ENCODE measurements at places on chromosomes 16 and 17. TPM values are rescaled to one million over a fixed set of nuclear protein-coding genes. Genes with fewer than 3 reads are reported as not detected.

The SETD1A gene
- 15.9 TPM for total RNA-seq

The CFAP52 gene
- total RNA-seq = not detected

The CDYL2 gene
- 4.8 TPM for total RNA-seq

The PRSS21 gene
- total RNA-seq = 1.1 TPM

The WFDC1 gene
- total RNA-seq = 17.4 TPM

The AOC2 gene
- total RNA-seq = 1.1 TPM

The CBX4 gene
- total RNA-seq = 10.6 TPM

The SLC16A13 gene
- total RNA-seq = 11.0 TPM

The P2RX5 gene
- total RNA-seq = 1.5 TPM

The TPSG1 gene
- 32.6 TPM for total RNA-seq

The HOXB1 gene
- total RNA-seq = not detected

GRCh38 chr16:3691761-3692160 is 25.6 kb downstream of the TRAP1 start:
- DNase-seq = no peak

- no peak for DNase-seq
Measured at GRCh38 chr16:17258848-17259713, 211.7 kb downstream of the XYLT1 start.

GRCh38 chr16:23296994-23297393 is 5.1 kb upstream of the SCNN1B start:
- DNase-seq = peak; percentile 48

DNA sequence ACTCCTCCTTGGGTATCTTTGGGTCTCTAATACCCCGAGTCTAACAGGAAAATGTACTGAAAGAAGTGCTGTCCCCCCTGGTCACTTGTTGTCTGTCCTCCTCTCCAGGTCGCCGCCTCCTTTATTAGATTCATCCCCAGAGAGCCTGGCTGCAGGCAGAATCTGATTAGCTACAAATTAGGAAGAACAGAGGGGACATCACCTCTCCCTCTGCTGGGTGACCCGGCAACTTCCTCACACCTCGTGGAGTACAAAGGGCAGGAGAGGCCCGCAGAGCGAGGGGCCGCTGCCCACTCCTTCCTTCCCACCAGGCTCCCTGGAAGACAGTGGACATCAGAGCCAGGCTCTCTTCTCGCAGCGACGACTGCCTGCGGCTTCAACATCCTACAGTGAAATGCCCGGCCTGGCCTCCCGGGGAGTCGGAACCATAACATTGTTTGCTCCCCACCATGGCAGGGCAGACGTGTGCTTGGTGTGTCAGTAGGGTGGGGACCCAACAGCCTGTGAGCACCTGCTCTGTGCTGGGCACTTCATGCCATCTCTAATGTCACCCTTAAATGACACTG is 5.3 kb downstream of the CYB561 start:
- no peak for DNase-seq

- peak; percentile 53 for DNase-seq
Measured at GRCh38 chr16:50152351-50152806, 727 bp upstream of the TENT4B start.

DNA sequence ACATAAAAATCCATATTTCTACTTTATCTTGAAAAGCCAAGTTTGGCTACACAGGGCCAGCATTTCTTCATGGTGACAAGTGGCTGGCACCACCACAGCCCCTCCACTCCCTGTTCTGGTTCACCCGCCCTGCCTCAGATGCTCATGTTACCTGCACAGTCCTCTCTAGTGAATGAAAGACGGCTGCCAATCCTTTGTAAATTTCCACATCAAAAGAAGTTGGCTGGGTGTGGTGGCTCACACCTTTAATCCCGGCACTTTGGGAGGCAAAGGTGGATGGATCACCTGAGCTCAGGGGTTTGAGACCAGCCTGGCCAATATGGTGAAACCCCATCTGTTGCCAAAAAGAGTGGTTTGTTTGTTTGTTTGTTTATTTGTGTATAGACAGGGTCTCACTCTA is 19.9 kb upstream of the CORO1A start:
- DNase-seq = no peak

- DNase-seq = no peak
Measured at GRCh38 chr16:68660359-68660795, 15.3 kb downstream of the CDH3 start.

- no peak for DNase-seq
Measured at GRCh38 chr16:81606039-81606438, 161.4 kb downstream of the CMIP start.

- DNase-seq = no peak
Measured at GRCh38 chr17:47251421-47251940, 2.1 kb upstream of the ITGB3 start.

DNA sequence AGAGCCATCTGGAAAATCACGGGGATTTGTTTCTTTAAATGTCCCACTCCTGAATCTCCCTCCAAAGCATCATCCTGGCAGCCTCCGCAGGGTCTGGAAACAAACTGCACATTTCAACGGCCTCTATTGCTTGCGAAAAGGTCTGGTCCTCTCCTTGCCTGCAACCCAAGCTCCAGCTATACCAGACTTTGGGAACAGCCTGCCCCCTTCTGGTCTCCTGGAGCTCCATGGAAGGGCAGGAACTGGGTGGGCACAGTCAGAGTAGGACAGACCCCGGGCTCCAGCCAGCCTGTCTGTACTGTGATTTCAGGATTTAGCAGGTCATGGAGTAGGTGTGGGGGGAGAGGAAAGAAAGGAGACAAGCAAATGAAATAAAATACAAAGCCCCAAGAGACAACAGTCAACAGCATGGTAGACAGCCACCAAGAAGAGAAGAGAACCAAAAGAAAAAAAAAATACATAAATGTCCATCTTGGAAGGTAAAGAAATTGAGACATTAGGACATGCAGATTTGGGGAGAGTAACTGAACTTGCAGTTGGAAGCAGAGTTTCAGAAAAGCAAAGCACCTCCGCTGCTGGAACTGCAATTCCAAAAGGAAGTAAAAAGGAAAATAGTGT is 2.7 kb downstream of the XYLT1 start:
- DNase-seq = peak; percentile 85

DNA sequence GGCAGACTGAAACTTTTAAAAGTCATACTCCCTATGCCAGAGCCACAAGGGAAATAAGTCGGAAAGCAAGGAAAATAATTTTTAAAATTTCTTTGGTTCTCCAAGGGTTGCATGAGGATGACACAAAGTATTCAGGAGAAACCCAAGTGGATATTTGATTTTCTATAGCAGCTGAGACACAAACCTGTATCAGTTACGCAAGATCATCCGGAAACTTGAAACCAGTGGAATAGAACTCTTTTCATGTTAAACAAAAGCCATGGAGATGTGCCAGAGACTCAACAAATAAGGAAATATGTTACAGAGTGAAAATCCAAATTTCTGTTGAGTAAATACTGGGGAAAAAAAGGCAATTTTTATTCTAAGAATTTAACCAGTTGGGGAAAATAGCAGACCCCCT is 294.7 kb downstream of the KIF2B start:
- no peak for DNase-seq

DNA sequence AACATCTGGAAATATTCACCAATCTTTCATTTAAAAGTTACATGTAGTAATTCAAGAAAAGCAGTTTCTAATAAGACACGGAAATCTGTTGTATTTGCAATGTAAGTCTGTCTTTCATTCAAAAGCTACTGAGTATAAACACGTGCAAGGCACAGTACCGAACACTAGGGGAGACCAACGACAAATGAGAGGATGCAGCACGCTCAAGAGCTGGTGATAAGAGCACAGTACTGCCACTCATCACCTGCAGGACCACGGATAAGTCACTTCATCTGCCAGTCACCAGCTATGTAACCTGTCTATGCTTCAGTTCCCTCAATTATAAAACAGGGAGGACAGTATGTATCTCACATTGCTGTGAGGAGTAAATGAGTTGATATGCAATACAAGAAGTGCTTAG is 67.1 kb downstream of the CLEC18A start:
- DNase-seq = no peak

GRCh38 chr17:8393470-8394231 is 4.0 kb downstream of the RNF222 start:
- peak; percentile 41 for DNase-seq

- peak; percentile 53 for DNase-seq
Measured at GRCh38 chr16:84266451-84266850, 26.6 kb upstream of the KCNG4 start.

- no peak for DNase-seq
Measured at GRCh38 chr16:25713785-25714570, 22.2 kb downstream of the HS3ST4 start.

- no peak for DNase-seq
Measured at GRCh38 chr17:8856869-8857575, 10.5 kb downstream of the PIK3R6 start.

GRCh38 chr17:10751563-10751962 is 21.7 kb upstream of the TMEM220 start:
- no peak for DNase-seq

DNA sequence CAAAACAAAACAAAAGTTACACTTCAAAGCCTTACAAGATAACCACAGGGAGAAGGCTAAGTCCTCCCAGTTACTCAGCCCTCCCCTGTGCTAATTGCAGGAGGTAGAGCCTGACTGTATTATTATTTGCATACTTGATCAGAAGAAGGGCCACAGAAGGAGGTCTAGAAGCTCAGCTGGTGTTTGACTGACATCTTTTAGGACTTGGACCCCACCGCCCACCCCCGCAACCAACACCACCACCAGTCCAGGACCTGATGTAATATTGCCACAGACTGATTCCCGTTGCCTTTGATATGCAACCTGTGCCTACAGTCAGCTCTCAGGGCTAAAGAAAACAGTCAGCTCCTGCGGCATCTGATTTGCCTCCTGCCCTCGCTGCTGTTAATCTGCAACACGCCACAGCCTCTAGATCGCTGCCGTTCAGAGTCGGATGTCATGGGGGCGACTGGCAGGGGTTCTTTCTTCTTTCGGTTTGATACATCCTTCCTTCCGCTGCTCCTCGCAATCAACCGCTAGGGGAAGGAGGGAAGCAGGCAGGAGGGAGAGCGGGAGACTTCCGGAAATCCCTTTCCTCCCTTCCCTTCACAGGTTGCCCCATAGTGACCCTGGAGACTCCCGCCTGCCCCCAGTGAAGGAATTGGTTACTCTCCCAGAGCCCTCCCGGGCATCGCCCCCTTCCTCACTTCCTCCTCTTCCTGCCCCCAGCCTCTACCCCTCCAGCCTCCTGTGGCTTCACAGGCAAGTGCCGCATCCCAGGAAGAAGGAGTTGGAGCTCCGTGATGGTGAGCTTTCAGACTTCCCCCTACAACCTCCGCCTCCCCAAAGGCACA is 90.5 kb upstream of the SOX9 start:
- peak; percentile 37 for DNase-seq

DNA sequence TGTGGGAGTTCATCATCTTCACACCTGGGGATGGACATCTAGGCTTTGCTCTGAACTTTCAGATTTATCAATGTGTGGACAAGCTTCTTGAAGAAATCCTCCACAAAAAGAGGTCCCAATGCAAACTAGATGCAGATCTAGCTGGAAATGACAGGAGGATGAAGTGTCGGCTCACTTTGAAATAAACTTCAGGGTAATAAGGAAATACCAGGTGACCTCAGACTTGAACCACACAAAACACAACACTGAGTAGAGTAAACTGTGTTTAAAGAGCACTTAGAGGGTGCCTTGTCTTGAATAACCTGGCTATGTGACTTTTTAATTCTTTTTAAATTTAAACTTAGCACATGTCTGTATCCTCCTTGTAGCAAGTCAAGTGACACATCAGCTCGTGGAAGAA is 27.2 kb upstream of the TEKT3 start:
- DNase-seq = no peak

GRCh38 chr16:1908983-1909382 is 9.2 kb downstream of the HS3ST6 start:
- no peak for DNase-seq

DNA sequence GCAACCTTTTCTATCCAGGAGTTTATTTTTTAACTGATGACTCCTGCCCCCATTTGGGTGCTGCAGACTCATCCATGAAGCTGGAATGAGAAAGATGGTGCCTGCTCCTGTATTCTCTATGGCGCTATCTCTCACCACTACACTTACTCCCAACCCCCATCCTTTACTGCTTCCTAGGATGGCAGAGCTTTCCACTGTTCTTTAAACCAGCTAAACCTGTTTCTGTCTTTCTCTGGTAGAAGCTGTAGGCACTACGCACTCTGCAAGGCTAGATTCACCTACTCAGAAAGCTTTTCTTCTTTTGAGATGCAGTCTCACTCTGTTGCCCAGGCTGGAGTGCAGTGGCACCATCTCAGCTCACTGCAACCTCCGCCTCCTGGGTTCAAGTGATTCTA is 47.0 kb downstream of the ADAMTS18 start:
- DNase-seq = no peak

DNA sequence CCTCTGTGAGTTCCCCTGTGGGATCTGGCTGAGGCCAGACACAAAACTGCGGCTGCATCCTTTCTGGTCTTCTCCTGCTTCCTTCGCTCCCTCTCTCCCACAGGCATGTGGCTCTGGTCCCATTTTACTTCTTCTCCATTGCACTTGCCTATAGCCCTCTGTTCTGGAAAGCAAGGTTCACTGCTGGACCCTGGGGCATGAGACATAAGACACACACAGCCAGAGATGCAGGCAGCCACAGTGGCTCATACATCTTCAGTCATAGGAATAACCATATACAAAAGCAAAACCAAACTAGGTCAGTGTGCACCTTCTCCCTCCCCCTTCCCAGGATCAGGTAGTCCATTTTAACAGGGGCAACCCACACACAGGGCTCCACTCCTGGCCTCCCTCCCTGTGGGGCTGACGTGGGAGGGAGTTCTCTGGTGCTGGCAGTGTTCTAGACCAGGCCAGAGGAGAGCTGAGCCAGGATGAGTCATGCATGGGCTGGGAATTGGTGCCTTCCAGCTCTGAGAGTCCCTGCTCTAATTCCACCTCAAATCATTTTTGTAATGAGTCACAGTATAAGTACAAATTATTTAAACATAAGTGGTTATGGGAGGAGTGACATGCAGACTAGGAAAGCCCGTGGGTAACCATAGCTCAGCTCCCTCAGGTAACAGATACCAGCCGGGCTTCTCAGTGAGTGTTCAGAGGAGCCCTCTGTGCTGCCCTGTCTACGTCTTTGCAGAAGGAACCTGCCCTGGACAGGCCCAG is 58.0 kb downstream of the ASIC2 start:
- peak; percentile 38 for DNase-seq

- no peak for DNase-seq
Measured at GRCh38 chr16:79597277-79598062, 3.1 kb downstream of the MAF start.

DNA sequence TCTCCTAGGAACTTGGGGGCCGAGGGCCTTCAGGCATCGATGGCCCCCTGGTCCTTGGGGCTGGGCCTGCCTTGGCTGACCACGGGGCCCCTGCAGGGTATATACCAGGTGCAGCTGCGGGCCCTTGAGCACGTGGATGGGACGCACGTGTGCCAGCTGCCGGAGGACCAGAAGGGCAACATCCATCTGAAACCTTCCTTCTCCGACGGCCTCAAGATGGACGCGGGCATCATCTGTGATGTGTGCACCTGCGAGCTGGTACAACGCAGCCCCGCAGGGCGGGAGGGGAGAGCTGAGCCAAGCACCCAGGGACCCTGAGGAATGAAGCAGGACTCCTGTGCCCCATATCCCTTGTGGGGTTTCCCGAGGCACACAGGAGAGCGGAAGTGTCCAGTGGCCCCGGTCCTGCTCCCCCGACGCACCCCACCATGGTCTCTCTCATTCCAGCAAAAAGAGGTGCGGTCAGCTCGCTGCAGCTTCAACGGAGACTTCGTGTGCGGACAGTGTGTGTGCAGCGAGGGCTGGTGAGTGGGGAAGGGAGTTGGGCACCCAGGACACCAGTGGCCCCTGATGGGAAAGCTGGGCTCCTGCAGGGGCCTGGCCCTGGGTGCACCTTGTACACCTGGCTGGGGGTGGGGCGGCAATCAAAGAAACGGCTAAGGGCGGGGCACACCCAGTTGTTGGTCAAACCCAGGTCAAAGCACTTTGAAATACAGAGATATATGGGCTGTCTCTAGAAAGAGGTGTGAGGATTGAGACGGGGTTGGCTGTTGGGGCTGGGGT is 10.6 kb downstream of the ITGB4 start:
- DNase-seq = peak; percentile 92

GRCh38 chr17:33438578-33438977 is 145.5 kb upstream of the ASIC2 start:
- no peak for DNase-seq
